ENCODE measurements at places on chromosomes 11 and 22. TPM values are rescaled to one million over a fixed set of nuclear protein-coding genes. Genes with fewer than 3 reads are reported as not detected.

Gene CHRM1
- not detected for total RNA-seq

Gene RAB3IL1
- total RNA-seq = not detected

GRCh38 chr11:95727620-95728019, 62.0 kb downstream of the FAM76B start:
- H3K27me3 ChIP-seq = no peaks in the 10 kb centered on the region
- no peak for DNase-seq
- H3K27ac ChIP-seq = no peak overlapping the region
- H3K36me3 ChIP-seq = no peaks in the 10 kb centered on the region
- H3K4me1 ChIP-seq = no peaks in the 10 kb centered on the region

DNA sequence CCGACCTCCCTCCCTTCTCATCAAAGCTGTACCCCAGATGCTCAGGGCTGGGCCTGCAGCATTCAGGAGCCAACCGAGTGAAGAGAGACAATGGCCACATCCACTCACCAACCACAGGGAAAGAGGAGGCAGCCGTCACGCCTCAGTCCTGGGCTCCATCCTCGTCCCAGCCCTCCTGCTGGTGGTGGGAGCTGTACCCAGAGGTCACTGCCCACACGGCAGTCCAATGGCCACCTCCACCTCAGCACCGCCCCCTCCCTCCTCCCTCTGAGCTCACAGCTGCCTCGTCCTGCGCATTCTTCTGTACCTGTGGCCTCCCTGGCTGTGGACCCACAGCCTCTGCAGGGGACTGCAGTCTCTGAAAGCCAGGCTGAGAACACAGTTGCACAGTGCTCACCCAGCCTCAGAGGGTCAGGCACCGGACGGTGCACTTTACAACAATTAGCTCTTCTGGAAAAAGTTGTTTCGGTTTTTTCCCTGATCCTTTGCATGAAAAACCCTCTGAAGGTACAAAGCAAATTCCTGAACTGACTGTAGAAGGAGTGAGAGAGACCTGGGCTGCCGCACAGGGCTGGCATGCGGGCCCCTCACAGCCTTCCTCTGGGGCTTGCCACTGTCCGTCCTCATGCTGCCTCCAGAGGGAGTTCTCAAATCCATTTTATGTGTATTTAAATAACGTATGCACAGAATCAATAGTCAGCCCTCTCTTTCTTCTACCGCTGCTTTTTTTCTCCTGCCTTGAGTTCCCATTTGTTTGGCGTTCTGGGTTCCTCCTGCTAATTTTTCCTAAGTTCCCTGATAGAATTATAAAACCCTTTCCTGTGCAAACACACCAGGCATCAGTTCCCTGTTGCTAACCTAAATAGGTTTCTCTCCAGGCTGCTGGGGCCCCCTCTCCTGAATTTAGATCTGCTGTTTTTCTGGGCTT, 52.7 kb downstream of the PHF21B start:
- no peaks in the 10 kb centered on the region for H3K36me3 ChIP-seq
- H3K27me3 ChIP-seq = peaks cover 5% of the 10 kb centered on the region
- DNase-seq = no peak
- no peaks in the 10 kb centered on the region for H3K4me1 ChIP-seq
- no peak overlapping the region for H3K4me3 ChIP-seq

Data from CD4-positive, alpha-beta T cell (primary cell).